ENCODE measurements at places on chromosomes 1 and 21.

DNA sequence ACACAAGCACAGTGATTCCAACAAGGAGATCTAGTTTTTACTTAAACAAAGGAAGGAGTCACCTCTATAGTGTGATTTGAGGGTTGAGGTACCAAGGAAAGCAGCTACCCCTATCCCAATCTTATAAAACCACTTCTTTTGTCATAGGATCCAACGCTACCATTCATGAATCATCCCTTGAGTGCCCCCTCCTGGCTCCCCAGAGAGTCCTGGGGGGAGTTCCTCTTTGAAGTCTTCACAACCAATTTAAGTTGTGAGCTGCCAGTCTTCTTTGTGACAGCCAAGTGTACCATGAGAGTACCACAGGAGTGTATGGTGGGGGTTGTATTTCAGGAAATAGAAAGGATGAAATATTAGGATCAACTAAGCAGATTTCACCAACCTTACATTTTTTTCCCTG lies 39.1 kb upstream of the NHLH2 start:
- DNase-seq, result no peak

DNA sequence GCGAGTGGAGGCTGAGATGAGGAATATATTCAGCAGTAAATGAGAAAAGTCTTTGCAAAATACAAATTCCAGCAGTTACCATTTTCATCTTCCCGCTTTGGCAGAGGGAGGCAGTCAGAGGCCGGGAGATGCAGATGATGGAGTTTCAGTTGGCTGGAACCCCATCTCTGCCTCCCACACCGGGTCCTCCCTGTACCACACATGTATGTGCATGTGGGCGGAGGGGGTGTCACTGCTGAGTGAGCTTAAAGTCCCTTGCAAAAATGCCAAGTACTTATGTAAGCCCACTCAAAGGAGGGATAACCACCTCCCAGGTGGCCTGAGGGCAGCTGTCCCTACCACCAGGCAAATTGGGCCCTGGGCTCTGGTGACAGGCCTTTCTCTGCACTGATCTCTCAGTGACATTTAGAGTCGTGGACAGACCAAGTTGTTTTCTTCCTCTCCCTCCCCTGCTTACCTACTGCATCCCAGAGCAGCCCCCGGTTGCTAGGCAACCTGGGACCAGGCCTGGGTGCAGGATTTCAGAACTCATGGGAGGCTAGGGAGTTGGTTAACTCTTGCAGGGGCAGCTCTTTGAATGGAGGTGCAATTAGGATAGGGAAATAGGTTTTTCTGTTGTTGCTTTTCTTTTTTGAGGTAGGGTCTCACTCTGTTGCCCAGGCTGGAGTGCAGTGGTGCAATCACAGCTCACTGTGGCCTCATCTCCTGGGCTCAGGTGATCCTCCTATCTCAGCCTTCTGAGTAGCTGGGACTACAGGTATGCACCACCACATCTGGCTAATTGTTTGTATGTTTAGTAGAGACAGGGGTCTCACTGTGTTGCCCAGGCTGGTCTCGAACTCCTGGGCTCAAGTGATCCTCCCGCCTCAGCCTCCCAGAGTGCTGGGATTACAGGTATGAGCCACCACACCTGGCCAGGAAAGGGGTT lies 17.1 kb upstream of the UBXN10 start:
- no peak for DNase-seq

DNA sequence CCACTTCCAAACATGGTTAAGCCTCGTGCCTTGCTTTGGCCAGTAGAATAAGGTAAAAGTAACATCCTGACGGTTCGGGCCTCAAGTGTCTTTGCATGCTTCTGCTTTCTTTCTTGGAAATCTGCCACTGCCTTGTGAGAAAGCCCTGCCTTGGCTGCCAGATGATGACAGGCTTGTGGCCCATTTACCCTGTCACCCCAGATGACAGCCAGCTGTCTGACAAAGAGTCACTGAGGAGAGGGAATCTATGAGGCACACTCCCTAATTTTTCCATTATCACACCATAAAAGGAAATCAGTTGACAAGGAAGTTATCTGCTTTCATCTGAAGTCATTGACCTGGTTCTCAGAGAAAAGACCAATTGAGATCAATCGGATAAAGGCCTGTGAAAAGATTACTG lies 199.8 kb downstream of the USH2A start:
- no peak for DNase-seq

DNA sequence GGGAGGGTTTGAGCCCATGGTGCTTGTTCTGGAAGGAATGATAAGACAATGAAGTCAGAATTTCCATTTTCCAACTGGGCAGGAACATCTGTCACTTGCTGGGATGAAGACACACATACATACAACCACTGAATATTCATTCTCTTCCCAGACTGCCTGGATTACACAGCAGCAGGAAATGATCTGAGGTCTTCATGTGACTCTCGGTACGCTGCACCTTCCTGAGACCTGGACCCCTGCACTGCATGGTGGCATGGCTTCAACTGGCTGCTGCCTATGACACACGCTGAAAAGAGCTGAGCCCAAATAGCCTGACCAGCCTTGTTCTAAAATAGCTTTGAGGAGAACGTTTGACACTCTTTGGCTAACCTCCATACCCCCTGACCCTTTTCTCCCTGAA lies 150.6 kb downstream of the GABPA start:
- no peak for DNase-seq

DNA sequence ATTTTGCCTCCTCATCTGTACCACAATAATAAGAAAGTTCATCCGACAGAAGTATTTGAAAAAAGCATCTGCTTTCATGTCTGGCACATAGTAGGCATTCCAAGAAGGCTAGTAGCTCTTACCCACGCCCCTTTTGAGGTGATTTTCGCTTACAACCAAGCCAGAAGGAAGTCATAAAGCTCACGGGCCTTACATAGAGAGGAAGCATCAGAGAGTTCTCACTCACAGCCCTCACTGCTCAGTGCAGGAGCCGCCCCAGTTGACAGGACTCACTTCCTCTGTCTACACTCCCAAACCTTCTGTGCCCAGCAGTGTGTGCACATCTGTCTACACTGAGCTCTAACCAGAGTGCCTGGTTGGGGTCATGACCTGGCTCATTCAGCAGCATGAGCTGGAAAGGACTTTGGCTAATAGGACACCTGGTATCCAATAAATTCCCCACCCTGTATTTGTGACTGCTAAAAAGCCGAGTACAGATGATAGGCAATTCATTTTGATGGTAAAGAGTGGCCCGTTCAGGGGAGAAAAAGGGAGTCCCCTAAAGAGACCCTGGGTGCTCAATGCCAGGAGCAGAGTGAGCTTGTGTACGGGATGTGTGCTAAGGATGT lies 36.8 kb upstream of the DUSP10 start:
- DNase-seq, result no peak

- no peak for DNase-seq
Observed at GRCh38 chr1:97758541-97759057, 162.2 kb downstream of the DPYD start.

GRCh38 chr1:200035956-200036618 lies 8.6 kb downstream of the NR5A2 start:
- DNase-seq, result no peak
